ENCODE measurements at places on chromosomes 4 and X.

DNA sequence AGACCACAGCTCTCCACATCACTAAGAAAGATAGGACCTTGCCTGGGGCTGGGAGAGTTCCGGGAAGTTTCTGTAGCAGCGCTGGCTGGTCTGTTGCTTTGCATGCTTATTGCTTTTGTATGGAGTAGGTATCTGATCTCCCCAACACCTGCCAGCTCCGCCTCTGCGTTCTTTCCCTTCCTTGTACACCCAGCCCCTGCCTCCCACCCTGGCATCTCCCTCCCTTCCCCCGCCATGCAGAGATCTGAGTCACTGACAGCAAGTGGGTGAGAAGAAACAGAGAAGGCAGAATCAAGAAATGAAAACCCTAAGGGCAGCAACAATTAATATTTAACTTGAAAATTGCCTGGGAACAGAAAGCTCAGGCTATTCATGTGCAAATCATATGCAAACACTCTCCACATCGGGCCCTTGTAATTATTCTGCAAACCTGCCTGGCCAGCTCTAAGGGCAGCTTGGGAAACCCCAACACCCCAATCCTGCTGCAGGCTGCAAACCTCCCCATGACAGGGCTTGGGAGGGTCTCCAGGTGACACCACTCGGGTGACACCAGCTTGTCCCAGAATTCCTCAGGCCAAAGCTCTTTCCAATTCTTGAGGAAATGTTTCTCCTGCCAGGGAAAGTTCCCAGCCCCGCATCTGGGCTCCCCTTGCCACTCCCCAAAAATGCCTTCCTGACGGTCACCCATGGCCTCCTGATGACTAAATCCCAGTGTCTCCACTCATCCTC lies 257.2 kb downstream of the FBXW7 start:
- no peak for DNase-seq

DNA sequence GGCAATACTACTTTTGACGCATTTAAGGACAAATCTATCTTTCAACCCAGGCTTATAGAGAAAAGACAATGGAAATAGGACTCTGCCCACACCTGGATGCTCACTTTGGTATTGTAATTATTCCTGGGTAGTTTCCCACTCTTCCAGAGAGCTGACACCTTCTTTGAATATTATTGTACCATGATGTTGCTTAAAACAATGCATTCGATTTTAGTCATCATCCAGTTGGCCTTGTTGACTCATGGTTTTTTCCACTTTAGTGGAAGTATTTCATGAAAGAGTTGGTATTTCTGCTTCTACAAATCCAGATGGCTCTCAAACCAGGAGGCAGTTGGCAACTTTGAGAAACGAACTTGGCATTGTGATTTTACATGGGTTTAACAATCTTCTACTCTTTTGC lies 124.2 kb downstream of the ENOX2 start:
- DNase-seq: no peak

- no peak for DNase-seq
These were observed 191.6 kb upstream of the ANKRD50 start for GRCh38 chr4:124903995-124904722.

DNA sequence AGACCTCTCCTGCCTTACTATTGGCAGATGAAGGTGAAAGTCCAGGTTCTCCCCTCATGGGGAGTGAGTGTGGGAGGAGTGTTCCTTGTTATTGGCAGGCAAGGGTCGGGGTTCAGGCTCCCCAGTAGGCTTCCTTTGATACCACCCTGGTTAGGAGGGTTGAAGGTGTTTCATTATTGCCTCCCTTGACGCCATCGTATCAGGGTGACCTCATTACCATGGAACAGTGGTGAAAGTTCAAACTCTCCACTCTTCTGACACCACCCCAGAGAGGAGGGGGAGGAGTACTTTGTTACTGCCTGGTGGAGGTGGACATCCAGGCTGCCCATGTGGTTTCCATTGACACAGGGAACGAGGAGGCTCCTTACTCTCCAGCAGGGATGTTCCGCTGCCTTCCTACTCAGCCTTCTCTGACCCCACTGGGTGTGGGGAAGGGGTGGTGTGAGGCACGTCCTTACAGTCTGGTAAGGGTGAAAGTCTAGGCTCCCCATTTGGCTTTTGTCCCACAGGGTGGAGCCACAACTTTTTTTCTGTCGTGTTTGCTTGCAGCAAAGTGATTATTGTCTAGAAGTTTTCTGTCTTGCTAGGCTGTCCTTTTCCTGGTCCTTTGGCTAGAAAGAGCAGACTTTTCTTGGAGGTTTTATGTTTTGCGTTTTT lies 37.2 kb upstream of the USP9X start:
- DNase-seq: no peak

DNA sequence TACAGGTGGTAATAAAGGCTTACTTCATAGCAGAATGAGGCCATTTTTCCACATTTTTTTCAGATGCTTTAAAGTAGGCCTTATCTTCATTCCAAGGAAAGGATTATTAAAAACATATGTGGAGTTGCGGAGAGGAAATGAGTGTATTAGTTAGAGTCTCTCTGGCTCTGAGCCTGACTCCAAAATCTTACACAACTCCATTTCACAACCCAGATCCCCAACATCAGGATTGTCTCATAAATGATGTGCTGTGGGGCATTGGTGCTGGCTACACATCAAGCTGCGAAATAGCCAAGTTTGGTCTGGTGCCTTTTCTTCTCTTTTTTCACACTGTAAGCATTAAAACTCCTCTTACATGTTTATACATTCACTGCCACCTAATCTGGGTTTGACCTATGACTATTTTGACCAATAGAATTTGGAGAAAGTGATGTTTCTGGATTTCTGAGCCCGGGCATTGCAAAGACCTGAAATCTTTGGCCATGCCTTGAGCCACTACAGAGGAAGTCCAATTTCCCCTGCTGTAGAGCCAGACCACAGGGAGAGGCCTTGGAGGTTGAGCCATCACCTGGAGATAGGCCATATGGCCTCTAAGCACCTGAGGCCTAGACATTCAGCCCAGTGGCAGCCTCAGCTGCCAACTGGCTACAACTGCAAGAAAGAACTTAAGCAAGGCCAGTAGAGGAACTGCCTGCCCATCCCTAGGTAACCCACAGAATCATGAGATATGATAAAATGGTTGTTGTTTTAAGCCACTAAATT lies 16.7 kb upstream of the SOD3 start:
- no peak for DNase-seq

DNA sequence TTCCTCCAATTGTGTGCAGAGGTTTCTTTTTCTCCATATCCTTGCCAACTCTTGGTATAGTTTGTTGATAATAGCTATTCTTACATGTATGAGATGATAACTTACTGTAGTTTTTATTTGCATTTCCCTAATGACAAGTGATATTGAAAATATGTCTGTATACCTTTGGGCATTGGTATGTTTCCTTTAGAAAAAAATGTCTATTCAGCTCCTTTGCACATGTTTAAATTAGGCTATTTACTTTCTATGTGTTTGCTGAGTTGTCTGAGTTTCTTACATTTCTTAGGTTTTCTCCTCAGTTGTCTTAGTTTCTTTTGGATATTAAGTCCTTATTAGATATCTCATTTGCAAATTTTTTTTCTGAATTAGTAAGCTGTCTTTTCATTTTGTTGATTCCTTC lies 487.3 kb upstream of the EPHA5 start:
- no peak for DNase-seq

- no peak for DNase-seq
These were observed 11.7 kb downstream of the CTAG1B start for GRCh38 chrX:154607370-154607769.

DNA sequence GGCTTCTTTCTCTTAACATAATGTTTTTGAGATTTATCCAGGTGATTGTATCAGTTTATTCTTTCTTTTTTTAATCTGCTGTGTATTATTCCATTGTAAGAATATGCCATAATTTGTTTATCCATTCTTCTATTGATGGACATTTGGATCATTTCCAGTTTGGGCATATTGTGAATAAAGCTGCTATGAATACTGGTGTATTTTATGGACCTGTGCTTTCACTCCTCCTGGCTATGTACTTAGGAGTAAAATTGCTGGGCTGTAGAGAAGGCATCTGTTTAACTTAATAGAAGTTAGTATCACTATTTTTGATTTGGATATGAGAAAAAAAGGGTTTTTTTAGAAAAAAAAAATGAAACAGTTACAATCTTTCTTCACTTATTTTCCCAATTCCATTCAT lies 50.0 kb upstream of the FAM9C start:
- no peak for DNase-seq

Data from NK-92 treated with Interleukin-12 subunit alpha and Interleukin-12 subunit beta, amount 100 ng/mL, for 24 hours (cell line).